Smooth muscle cell of trachea (primary cell): ENCODE measurements at places on chromosomes 5 and 9. TPM values are rescaled to one million over a fixed set of nuclear protein-coding genes. Genes with fewer than 3 reads are reported as not detected.

DMRT3 gene
- total RNA-seq: not detected in 2 replicates

FAM169A gene
- total RNA-seq: 0.17 and 0.29 TPM in 2 replicates

PAXX gene
- total RNA-seq: 16.1 and 16.2 TPM in 2 replicates

NTRK2 gene
- total RNA-seq: 0.15 and 0.17 TPM in 2 replicates

CHMP5 gene
- total RNA-seq: 93.6 and 113 TPM in 2 replicates

GLRA1 gene
- not detected in 2 replicates for total RNA-seq

SPINK13 gene
- not detected in 2 replicates for total RNA-seq

AQP7 gene
- 0.29 and 0.99 TPM in 2 replicates for total RNA-seq

MUSK gene
- total RNA-seq: 1.7 and 1.9 TPM in 2 replicates

NR5A1 gene
- not detected in 2 replicates for total RNA-seq

BAAT gene
- total RNA-seq: not detected in 2 replicates

WDR31 gene
- total RNA-seq: 2.3 and 4.0 TPM in 2 replicates

ADCY2 gene
- 0.15 and 0.66 TPM in 2 replicates for total RNA-seq

TARS1 gene
- 168 and 250 TPM in 2 replicates for total RNA-seq

PRLR gene
- total RNA-seq: under 0.01 and 0.17 TPM in 2 replicates

PCDHGA12 gene
- total RNA-seq: 26.0 and 35.4 TPM in 2 replicates

SLC36A2 gene
- total RNA-seq: not detected in 2 replicates

CYLC2 gene
- not detected in 2 replicates for total RNA-seq

PRDM9 gene
- total RNA-seq: not detected in 2 replicates

LRRC26 gene
- total RNA-seq: not detected in 2 replicates

HNRNPH1 gene
- 371 and 686 TPM in 2 replicates for total RNA-seq

MLANA gene
- total RNA-seq: not detected in 2 replicates

CARD6 gene
- 18.7 and 24.0 TPM in 2 replicates for total RNA-seq

LRRC19 gene
- not detected in 2 replicates for total RNA-seq

ENHO gene
- not detected in 2 replicates for total RNA-seq

FAXDC2 gene
- total RNA-seq: 11.2 and 14.9 TPM in 2 replicates

TAF11L5 gene
- total RNA-seq: not detected in 2 replicates

NSD1 gene
- 48.1 and 48.7 TPM in 2 replicates for total RNA-seq

TSSK1B gene
- total RNA-seq: 0.15 and 0.50 TPM in 2 replicates

RPP25L gene
- 25.9 and 26.6 TPM in 2 replicates for total RNA-seq

KIF12 gene
- total RNA-seq: under 0.01 TPM in 1 of 2 replicates, not detected in the other

LCN1 gene
- not detected in 2 replicates for total RNA-seq

PCDHAC1 gene
- under 0.01 TPM in 2 replicates for total RNA-seq

FST gene
- total RNA-seq: 39.2 and 73.6 TPM in 2 replicates

FAM78A gene
- 0.29 and 0.66 TPM in 2 replicates for total RNA-seq

RARS1 gene
- total RNA-seq: 153 and 239 TPM in 2 replicates

IRF1 gene
- 15.3 and 23.3 TPM in 2 replicates for total RNA-seq

GABRA1 gene
- total RNA-seq: not detected in 2 replicates

IRX1 gene
- total RNA-seq: not detected in 2 replicates

RASA1 gene
- total RNA-seq: 49.6 and 56.9 TPM in 2 replicates

SLC4A9 gene
- not detected in 2 replicates for total RNA-seq
